ENCODE measurements at places on chromosomes 1 and 21.

- DNase-seq = no peak
These were observed 111.2 kb downstream of the OMA1 start for GRCh38 chr1:58435376-58435775.

- no peak for DNase-seq
These were observed 636 bp downstream of the WARS2 start for GRCh38 chr1:119139857-119140176.

- DNase-seq = no peak
These were observed 50.5 kb upstream of the PPP2R5A start for GRCh38 chr1:212234431-212235395.

DNA sequence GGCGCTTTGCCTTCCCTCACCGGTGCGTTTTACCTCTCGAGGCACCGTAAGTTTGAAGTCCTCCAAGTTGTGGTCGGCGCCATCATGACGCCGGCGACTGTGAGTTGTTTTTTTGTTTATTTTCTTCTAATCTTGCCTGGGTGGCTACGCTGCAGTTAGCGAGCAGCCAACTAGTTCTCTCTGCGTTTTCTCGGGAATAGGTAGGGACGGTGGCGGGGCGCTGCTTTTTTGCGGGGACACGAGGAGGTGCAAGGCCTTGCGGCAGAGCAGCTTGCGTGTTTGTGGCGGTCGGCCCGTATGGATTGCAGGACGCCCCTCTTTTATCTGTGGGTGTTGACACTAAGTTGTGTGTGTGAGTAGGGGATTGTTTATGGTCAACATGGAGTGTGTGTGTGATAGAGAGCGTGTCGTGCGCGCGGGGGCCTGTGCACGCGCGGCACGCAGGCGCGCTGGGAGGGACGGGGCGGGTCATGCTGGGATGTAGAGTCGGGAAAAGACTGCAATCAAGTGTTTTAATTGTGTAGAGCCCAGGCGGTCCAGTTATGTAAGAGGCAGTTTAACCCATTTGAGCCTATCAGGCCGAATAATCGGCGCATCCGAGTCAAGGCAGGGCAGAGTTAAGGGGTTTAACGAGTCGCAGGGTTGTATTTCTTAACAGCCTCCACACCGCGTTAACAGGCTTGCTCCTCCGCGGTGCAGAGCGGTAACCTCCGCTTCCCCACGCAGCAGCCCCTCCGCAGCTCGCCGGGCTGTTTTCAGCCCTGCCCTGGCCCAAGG, 1.2 kb upstream of the NEGR1 start:
- peak; percentile 11 for DNase-seq

GRCh38 chr1:59978511-59978910, 51.9 kb upstream of the CYP2J2 start:
- no peak for DNase-seq

DNA sequence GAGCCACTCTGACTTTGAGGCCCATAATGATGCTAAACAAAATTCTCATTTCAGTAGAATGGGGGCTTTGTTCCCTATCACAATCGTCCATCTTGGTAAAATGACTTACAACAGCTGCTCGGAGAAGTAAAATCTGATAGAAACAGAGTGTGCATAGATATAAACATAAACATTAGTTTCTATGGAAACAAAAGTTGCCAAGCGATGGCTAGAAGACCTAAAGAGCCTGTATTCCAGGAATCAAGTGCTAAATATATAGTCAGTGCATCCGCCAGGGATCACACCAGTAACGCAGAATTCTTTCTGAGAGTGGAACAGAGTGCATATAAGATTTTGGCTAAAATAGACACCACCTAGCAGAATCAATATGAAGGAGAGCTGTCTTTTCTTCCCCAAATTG, 91.2 kb upstream of the KAZN start:
- no peak for DNase-seq

DNA sequence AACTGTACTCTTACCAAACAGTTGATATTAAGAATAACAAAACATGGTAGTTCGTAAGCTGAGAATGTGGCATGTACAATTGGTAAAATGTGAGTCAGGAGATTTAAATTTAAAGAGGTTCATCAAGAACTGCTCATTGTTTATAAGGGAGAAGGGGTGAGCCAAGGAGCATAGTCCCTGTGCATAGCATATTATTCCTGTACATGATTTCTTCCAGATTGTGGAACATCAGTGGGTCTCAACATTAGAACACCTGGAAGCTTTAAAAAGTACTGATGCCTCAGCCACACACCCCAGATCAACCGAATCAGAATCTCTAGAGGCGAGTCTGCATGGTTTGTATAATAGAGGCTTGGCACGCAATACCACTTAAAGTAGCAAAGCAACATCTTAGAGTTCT, 56.1 kb downstream of the KCTD3 start:
- DNase-seq = no peak

GRCh38 chr1:201448990-201449389, 20.0 kb downstream of the PHLDA3 start:
- DNase-seq = no peak

DNA sequence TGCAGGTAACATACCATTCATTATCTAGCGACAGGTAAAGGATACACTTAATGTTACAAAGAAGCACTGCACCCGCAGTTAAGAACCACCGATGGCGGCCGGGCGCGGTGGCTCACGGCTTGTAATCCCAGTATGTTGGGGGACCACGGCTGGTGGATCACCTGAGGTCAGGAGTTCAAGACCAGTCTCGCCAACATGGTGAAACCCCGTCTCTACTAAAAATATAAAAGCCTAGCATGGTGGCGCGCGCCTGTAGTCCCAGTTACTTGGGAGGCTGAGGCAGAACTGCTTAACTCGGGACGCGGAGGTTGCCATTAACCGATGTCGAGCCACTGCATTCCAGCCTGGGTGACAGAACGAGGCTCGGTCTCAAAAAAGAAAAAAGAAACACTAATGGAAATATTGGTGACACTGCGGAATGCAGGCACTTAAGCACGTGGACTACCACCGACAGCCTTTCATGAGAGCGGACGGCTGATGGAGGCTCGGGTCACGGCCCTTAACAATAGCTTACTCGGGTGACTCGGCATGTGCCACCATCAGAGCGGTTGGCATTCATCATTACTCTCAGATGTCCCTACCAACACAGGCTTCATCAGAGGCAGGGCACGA, 542 bp downstream of the GAS5 start:
- peak; percentile 44 for DNase-seq

DNA sequence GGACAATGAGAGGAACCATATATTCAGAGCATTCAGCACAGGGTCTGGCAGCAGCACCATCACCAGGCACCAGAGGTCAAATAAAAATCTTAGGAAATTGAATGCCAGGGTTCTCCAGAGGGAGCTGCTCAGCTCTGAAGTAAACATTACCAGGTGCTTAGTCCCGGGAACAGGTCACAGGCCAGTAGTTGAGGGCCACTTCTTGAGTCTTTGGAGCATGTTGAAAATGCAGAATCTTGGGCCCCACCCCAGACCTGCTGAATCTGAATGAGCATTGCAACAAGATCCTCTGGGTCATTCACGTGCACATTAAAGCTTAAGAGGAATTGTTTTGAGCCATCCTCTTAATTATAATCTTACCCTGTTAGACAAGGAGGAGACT, 33.8 kb downstream of the PHC2 start:
- DNase-seq = no peak

DNA sequence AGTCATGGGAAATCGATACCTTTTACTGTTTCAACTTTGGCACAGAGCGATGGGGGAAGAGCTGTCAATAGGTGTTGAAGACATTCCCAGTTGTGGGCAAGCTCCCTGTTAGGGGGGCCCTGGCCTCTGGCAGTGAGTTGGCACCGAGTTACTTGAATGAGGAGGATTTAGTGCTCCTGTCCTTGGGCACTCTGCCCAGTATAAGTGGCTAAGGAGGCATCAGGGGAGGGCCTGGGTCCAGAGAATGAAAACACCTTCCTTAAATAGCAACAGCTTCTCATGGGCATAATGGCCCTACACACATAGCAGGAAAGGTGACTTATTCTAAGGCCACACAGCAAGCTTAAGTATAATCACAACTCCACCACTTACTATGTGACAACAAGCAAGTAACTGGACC, 664.4 kb downstream of the PTPRU start:
- DNase-seq = no peak

DNA sequence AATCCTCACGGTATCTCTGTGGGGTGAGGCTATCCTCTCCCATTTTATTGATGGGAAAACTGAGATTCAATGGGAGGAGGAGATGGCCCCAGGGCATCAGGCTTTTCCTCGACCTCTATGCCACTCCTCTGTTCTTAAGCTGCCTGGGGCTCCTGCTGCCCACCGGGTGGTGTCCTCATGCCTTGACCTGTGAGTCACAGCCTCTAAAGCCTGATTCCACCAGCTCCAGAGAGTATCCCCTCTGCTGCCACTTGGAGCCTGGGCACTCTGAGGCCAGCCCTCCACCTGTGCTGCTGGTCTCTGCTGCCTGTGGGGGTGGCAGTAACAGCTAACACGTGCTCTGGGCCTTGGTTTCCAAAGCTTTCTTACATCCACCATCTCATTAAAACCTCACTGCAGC, 241.2 kb downstream of the TRABD2B start:
- DNase-seq = no peak

DNA sequence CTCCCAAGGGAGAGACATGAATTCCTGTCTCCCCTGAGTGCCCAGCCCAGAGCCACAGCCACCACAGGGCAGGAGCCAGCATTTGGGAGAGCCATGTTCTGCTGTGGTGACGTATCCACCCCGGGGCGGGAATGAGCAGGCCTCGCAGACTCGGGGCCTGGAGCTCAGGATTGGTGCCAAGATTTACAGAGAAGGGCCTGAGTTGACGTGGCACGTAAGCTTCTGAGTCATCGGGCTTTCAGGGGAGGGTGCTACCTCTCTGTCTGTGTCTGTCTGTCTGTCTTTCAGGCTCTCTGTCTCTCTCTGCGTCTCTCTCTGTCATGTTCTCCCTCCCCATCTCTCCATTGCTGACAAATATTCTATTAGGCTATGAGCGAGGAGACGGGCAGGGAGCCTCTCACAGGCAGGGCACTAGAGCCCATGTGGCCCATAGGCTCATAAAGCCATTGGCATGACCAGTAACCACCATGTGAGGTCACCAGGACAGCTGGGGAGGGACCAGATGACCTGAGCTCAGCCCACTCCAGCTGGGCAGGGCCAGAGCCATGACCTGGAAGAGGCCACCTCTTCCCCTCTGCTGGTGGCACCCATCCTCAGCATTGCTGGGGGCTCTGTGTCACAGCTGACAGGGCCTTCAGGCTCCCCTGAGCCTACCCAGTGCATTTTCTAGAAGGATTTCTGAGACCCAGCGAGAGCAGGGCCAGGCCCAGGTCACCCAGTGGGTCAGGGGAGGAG, 300.0 kb upstream of the VAMP3 start:
- DNase-seq = no peak

- DNase-seq = no peak
These were observed 31.5 kb downstream of the PADI4 start for GRCh38 chr1:17339521-17339920.

DNA sequence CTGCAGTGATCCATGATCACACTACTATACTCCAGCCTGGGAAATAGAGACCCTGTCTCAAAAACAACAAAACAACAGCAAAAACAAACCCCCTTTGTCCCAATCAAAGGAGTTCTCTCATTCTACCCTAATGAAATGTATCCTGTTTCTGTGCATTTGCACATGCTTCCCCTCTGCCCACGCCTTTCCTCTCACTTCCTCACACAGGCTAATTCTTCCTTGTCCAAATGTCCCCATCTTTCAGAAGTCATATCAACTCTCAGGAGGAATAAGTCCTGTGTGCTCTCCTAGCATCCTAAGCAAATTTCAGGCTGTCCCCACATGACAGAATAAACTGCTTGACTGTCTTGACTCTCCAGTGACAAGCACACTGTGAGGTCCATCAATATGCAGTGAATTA, 8.1 kb upstream of the ATP1B1 start:
- no peak for DNase-seq

- peak; percentile 55 for DNase-seq
These were observed 16.6 kb upstream of the RNF19B start for GRCh38 chr1:32981003-32981901.

DNA sequence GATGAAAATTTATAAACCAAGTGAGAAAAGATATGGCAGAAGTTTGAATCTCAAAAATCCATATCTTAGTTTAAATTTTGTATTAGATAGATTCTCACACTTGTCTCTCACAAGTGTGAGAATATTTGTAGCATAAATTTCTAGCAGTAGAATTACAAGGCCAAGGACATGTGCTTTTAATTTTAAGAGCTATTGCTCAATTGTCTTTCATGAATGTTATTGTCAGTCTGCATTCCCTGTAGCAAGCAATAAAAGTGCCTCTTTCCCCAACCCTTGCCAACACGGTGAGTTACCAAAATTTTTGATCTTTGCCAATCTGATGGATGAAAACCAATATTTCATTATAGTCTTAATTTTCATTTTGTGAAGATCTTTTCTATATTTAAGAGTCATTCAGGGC, 64.0 kb downstream of the CTH start:
- no peak for DNase-seq

- DNase-seq = no peak
These were observed 79.9 kb downstream of the OBSCN start for GRCh38 chr1:228287541-228288425.

- DNase-seq = no peak
These were observed 6.6 kb upstream of the ACTRT2 start for GRCh38 chr1:3014443-3015268.

GRCh38 chr1:216846339-216846738, 123.1 kb upstream of the ESRRG start:
- DNase-seq = no peak

- DNase-seq = no peak
These were observed 36.2 kb downstream of the GORAB start for GRCh38 chr1:170568197-170568596.

DNA sequence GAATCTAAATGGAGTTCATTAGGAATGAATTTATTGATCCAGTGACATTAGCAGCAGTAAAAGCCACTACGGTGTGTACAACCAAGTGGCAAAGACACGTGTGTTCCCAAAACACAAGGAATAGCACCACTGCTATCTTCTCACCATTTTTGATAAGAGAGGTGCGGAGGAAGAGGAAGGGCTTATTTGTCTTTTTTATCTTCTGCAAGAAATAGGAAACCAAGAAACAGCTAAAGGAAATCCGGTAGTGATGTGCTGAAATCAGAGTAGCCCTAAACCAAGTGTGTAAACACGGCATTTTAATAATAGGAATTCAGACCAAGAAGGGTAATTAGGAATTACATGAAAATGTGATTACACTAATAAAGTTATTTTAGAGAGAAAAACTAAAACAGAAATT, 9.1 kb upstream of the SCYL3 start:
- DNase-seq = no peak

DNA sequence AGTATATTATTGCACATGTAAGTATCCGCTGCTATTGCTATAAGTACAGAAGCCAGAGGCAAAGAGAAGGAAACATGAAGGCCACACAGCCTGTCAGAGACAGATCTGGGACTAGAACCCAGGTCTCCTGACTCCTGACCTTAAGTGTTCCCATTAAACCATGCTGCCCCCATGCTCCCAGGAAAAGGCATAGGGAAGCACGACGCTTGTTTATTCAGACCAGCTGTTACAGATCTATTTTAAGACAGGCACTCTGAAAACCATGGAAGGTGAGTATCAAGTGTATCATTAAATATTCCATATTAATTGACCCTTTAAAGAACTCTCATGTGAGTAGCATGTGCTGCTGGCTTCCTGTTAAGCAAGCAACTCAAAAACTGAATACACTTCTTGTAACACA, 11.4 kb downstream of the VAV3 start:
- DNase-seq = no peak

All from stimulated activated CD4-positive, alpha-beta T cell treated with anti-CD3 and anti-CD28 coated beads, Interleukin-4, amount 100 ng/mL, for 1 hour (primary cell).